Fibroblast of skin of back (primary cell): ENCODE measurements at places on chromosomes 16 and 17.

GRCh38 chr17:38572669-38573365 lies 32.9 kb downstream of the SRCIN1 start:
- DNase-seq = no peak

DNA sequence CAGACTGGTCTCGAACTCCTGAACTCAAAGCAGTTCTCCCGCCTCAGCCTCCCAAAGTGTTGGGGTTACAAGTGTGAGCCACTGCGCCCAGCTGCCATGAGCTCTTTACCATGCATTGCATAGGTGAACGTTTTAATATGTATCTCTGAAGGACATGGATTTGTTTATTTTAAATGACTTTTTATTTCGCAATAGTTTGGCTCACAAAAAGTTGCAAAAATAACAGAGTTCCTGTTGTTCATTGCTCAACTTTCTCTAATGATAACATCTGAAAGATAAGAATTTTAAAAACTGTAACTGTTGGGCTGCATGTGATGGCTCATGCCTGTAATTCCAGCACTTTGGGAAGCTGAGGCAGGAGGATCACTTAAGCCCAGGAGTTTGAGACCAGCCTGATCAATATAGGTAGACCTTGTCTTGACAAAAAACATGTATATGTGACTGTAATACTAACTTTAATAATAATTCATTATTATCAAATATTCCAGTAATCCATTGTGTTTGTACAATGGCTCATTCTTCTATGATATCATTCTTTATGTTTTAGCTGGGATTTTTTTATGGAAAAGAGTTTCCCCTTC lies 80.1 kb downstream of the ABCC1 start:
- DNase-seq = no peak

DNA sequence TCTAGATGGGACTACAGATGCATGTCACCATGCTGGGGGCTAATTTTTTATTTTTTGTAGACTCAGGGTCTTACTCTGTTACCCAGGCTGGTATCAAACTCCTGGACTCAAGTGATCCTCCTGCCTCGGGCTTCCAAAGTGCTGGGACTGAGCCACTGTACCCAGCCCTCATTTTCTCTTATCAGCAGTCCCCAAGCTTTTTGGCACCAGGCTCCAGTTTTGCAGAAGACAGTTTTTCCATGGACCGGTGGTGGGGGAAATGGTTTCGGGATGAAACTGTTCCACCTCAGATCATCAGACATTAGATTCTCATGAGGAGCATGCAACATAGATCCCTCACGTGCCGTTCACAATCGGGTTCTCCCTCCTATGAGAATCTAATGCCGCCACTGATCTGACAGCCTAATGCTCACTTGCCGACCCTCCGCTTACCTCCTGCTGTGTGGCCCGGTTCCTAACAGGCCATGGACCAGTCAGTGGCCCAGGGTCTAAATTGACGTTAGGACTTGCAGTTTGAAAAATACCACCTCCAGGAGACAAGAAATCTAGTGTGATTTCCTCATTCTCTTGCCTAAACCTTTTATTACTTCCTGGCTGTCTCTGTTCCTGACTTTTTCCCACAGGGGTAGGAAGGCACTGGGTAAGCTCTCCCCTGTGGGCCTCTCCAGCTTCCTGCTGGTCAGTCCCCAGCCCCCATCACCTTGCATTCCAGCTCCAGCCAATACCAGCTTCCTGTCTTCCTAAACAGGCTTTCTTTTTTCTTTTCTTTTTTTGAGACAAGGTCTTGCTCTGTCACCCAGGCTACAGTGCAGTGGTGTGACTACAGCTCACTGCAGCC lies 9.3 kb upstream of the CNP start:
- DNase-seq = peak; percentile 40

DNA sequence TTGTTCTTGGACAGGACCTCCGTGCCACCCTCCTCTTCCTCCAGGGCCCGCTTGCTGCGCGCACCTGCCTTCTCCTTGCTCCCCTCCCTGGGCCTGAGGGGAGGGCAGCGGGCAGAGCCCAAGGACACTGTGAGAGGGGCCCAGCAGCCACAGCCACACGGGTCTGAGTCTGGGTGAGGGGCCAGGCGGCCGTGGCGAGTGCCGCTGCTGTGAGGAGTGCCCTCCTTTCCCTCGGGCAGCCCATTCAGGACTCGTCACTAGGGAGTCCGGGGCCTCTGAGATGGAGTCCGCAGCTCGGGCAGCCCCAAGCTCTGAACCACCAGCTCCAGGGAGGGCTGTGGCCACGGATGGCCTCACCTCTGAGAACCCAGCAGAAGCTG lies 5.6 kb downstream of the DUS1L start:
- no peak for DNase-seq

GRCh38 chr17:14125518-14126137 lies 56.3 kb downstream of the COX10 start:
- DNase-seq = no peak

DNA sequence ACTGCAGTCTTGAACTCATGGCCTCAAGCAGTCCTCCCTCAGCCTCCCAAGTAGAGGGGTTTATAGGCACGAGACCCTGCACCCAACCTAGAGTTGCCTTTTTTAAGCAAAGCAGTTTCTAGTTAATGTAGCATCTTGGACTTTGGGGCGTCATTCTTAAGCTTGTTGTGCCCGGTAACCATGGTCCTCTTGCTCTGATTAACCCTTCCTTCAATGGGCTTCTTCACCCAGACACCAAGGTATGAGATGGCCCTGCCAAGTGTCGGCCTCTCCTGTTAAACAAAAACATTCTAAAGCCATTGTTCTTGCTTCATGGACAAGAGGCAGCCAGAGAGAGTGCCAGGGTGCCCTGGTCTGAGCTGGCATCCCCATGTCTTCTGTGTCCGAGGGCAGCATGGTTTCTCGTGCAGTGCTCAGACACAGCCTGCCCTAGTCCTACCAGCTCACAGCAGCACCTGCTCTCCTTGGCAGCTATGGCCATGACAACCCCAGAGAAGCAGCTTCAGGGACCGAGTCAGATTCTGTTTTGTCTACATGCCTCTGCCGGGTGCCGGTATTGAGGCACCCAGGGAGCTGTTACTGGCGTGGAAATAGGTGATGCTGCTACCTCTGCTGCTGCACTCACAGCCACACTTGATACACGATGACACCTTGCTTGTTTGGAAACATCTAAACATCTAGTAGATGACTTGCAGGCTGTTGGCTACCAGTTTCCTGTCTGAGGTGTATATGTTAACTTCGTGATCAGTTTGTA lies 3.3 kb downstream of the RPL13 start:
- no peak for DNase-seq

GRCh38 chr16:87056083-87056482 lies 261.1 kb downstream of the C16orf95 start:
- peak; percentile 56 for DNase-seq

DNA sequence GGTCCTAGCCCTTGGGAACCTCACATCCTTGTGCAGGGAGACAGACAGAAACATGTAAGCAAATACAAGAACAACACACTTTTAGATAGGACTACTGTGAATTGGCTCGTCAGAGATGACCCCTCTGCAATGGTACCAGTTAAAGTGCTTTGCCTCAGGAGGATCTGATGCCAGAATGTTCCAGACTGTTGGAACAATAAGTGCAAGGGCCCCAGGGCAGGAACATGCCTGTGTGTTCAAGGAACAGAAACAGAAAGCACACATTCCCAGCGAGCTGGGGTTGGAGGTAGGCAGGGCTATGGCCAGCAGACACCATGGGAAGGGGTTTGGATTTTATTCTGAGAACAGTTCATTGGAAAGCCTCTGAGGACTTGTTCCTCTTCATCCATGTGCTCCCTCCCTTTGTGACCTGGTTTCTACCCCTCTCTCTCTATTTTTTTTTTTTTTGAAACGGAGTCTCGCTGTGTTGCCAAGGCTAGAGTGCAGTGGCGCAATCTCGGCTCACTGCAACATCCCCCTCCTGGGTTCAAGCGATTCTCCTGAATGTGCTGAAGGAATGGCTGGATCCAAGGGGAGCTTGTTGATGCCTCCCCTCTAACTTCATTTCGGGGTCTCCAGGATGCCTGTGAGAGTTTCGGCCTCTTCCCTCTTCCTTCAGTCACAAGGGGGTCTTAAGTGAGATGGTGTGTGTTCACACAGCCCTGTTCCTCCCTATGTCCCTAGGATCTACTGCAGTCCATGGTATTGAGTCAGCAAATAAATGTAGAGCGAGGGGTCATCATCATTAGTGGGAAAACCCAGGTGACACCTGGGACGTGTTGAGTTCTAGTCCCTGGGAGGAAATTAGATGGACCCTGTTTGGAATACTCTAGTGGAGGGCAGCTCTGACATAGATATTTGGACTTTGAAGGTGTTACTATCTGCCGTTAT lies 6.4 kb downstream of the STAT5A start:
- DNase-seq = no peak
